ENCODE measurements at places on chromosomes 2 and 18.

GRCh38 chr2:128436479-128437203, 118.0 kb upstream of the HS6ST1 start:
- no peak for ATAC-seq

DNA sequence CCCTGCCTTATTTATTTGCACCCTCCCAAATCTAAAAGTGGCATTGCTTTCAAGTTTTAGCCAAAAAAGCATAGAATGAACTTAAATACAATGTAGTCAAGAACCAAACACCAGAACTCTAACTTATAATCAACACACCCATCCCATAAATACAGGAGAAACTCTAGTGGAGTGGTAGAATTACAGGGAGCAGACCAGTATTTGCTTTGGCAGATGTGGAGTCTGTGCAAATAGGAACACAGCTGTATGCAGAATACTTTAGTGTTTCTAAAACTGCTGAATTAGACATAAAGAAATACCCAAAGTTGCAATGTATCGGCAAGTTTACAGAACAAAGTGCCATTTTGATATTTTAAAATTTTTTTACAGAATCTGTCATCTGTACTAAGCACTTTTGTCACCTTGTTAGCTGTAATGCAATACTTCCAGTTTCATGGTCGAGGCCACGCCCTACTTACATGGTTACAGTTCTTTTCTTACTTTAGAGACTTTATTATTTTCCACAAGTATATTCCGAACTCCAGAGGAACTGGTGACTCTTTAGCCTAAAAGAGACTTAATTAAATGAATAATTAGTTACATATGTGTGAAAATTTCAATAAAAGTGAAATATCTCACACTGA, 23.7 kb upstream of the COL5A2 start:
- peak; percentile 47 for ATAC-seq

- ATAC-seq = peak; percentile 89
Observed at GRCh38 chr2:74168739-74169138, 9.9 kb downstream of the MOB1A start.

DNA sequence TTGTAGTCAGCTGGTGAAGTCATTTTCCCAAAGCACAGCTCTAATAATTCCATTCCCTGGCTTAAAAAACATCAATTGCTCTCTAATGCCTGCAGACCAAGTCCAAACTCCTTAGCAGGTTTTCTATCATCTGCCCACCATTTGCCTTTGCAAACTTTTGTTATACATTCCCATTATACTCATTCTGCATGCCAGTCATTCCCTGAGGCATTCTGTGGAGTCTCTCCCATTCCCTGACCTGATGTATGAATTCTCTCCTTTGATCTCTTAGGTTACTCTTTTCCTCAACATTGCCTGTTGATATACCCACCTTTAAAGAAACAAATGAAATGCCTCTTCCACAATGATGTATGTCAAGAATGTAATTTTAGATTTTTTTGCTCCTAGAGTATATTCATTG, 852.0 kb upstream of the FSHR start:
- ATAC-seq = no peak

- ATAC-seq = no peak
Observed at GRCh38 chr2:64617631-64618151, 36.0 kb downstream of the SERTAD2 start.

DNA sequence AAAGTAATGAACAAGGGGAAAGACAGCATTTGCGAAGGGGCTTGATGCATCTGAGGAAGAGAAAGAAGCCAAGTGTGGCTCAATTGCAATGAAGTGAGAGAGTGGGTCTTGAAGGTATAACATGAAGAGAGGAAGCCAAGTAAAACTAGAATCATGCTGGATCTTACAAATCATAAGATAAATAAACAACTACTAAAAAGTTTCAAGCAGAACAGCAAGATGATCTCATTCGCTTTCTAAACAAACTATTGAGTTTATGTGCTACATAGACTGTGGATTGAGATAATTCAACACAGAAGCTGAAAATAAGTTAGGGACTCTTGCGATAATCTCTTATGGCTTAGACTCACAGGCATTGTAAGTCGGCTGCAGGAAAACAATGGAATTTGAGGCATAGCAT, 1310.5 kb upstream of the NRXN1 start:
- no peak for ATAC-seq

DNA sequence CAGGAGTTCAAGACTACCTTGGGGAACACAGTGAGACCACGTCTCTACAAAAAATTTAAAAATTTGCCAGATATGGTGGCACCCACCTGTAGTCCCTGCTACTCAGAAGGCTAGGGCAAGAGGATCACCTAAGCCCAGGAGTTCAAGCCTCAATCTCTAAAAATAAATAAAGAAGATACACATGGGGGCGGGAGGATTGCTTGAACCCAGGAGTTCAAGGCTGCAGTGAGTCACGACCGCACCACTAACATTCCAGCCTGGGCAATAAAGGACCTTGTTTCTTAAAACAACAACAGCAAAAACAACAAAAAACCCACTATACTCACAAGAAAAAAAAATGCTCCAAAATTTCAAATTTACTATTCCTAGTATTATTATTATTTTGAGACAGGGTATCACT, 10.0 kb upstream of the ICA1L start:
- ATAC-seq = no peak

- ATAC-seq = no peak
Observed at GRCh38 chr2:101083613-101084012, 67.6 kb downstream of the TBC1D8 start.

DNA sequence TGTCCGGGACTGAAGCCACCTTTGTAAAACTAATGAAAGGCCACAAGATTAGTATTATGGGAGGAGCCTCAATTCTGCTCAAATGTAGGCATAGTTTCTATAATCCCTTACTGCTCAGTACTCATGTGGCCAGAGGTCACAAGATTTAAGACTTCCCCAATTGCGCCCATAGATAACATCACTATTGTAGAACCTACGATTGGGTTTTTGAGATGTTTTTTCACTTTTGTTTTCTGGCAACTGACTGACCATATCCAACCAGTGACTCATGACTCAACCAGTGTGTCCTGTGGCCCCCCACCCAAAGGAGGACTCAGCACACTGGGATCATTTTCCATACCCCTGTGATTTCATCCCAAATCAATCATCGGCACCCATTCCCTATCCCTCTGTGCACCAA, 15.2 kb upstream of the TSPYL6 start:
- peak; percentile 51 for ATAC-seq

GRCh38 chr2:175823002-175823706, 178.9 kb downstream of the LNPK start:
- ATAC-seq = no peak

- ATAC-seq = no peak
Observed at GRCh38 chr2:212694398-212694797, 155.8 kb upstream of the ERBB4 start.

- peak; percentile 31 for ATAC-seq
Observed at GRCh38 chr2:129653246-129653645, 326.2 kb upstream of the RAB6C start.

GRCh38 chr2:239548451-239548871, 147.6 kb upstream of the HDAC4 start:
- no peak for ATAC-seq

DNA sequence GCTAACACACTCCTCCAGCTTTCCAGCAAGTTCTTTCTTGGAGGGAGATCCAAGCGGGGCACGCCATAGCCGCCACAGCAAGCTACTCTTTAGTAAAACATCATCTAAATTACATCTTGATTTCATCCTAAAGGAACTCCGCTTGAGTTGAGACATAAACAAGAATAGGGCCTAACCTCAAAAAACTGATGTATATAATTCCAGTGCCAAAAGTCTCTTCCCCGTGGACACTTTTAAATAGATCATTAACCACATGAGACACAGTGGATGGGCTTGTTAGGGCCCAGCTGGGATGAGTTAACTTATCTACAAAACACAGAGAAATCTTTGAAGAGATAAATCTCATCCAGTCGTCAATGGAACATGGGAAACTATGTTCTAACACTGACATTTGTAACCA, 20.8 kb upstream of the MLPH start:
- ATAC-seq = no peak

GRCh38 chr2:188787021-188787657, 187.0 kb upstream of the COL3A1 start:
- no peak for ATAC-seq

DNA sequence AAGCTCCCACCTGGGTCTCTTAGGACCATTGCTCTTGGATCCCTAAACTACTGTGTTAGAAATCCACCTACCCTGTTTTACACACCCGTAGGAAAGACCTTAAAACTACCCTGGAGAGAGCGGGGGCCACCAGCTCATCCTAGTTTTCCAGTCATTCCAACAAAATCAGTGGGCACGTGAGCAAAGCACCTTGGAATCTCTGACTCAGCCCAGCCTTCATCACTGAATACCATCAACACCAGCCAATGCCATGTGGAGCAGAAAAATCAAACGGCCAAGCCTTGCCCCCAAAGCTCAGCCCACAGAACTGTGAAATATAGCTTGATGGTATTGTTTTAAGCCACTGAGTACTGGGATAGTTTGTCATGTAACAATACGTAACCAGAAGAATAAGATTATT, 449.7 kb upstream of the CHAC2 start:
- no peak for ATAC-seq

DNA sequence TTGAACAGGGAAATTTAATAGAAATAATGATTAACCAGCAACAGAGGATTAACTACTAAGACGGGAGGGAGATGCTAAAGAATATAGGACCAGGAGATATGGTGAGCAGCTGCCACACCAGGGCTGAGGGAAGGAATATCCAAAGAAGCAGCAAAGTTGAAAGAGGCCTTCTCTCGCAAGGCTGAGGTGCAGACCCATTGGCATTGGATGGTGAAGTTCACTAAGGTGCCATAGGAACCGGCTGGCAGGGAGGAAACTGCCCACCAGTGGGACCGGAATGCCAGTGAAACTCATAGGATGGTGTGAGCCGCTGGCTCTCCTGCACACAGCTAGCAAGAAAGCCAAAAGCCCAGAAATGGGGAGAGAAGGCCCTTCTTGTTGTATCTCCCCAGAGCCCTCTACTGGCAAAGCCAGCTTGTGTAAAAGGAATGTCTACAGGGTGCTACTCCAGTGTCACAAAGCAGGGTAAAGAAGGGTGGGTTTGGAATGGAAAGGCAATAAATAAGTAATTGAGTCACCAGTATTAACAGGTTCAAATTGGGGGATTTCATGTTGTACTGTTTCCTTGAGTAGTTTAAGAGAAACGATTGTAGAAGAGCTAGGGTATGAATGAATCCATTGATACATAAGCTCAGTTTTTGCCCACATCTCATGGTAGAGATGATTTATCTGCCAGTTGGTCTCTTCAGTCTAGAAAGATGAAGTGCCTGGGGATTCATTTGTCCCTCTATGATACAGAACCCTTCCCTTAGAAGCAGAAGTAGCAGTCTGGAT, 36.0 kb downstream of the FARP2 start:
- ATAC-seq = no peak

- no peak for ATAC-seq
Observed at GRCh38 chr18:30432349-30432748, 610.2 kb downstream of the DSC3 start.

DNA sequence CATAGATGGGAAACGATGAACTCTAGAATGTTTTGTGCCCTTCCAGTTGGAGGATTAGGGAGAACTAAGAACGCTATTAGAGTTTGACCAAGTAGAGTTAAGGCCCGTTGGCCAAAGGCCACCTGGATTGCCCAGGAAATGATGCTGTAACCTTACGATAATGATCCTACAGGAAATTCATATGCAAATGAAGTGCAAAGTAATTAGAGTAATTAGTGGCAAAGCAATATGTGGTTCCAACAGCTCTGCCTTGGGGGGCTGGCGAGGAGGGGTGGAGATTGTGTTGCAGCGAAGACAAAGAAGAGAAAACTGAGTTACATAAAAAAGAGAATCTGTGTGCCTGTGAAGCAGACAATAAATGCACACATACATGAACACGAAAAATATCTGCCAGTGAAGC, 61.5 kb upstream of the BOD1L2 start:
- ATAC-seq = no peak

GRCh38 chr2:27032495-27033252, at the start of gene TMEM214:
TSS of gene TMEM214 (plus strand) at chr2:27032965. CDS start at chr2:27033016, 51 bp downstream.
- ATAC-seq = peak; percentile 99

DNA sequence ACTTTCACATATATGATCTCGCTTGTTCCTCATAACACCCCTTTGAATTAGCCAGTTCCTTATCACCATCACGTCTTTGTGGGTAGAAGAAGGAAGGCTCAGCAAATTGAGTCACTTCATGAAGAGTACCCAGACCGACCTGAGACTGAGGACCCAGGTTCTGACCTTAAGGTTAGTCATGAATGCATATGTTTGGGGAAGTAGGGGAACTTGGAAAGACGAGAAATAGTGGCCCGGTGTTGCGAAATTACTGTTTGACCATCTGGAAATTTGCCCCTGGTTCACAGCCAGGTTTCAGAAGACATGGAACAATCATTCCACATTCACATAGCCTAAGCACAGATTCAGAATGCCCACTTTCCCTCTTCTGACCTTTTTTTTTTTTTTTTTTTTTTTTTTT, 59.8 kb downstream of the MEIS1 start:
- no peak for ATAC-seq

- ATAC-seq = peak; percentile 46
Observed at GRCh38 chr2:44836174-44836573, 105.3 kb upstream of the SIX3 start.

- ATAC-seq = no peak
Observed at GRCh38 chr18:68803356-68803755, 5.5 kb downstream of the CCDC102B start.

GRCh38 chr2:30110773-30111172, 36.0 kb upstream of the YPEL5 start:
- ATAC-seq = no peak

DNA sequence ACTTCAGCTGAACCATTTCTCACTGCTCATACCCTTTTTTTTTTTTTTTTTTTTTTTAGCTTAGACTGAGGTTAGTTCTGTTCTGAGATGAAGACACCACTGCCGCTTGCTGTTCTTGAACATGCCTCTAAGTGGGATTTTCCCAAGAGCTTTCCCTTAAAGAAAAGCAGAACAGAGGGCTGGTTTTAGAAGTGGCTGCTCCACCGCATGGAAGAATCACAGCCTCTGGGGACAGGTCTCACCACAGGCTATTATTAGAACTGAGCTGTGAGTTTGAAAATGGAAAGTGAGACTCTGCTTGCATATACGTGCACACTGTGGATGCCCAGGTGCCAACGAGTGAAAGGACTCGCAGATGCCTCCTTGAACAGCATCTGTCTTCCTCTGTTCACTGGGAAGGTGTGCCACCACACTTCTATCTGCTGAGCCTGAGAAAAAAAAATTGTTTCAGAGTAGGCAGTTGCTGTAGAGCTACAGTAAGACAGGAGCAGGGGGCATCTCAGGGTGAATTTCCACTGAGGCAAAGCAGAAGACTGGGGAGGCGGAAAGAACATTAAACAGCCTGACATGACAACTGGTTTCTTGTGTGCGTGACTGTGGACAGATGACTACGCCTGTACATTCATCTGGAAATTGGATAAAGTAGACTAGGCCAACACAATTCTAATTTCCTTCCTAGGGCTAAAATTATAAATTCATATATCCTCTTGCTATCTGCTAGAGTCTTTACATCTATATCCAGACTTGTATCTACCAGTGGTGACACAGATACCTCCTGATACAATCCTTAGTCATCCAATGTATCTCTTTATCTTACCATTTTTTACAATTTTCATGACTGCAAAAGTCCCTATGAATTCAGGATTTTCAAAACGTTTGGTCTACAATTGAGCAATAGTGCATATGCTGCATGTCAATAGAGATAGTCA, 1045.7 kb upstream of the CELF4 start:
- peak; percentile 86 for ATAC-seq

Measured in stimulated activated memory B cell treated with anti-CD40 and anti-IgM and Interleukin-4, amounts not matched to agents 10 μg/mL and 1 μg/mL and 100 μg/mL, for 72 hours (primary cell).